ENCODE measurements at places on chromosomes 3 and 15.

DNA sequence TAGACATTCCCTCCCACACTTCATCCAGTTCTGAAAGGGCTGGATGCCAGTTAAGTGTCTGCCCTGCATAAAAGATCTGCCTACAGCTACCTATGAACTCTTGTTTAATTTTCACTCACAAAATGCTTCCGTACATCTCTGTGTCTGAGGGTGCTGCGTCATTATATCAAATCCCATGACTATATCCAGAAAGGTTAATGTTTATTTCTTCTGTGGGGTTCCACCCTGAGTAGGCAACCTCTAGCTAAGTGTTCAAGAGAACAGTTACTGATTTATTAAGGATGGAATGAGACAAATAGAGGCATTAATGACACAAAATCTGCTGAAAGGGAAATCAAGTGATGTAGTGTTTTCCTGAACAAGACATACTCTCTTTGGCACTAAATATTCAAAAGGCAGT is 220.2 kb downstream of the MTHFS start:
- no peak for DNase-seq

DNA sequence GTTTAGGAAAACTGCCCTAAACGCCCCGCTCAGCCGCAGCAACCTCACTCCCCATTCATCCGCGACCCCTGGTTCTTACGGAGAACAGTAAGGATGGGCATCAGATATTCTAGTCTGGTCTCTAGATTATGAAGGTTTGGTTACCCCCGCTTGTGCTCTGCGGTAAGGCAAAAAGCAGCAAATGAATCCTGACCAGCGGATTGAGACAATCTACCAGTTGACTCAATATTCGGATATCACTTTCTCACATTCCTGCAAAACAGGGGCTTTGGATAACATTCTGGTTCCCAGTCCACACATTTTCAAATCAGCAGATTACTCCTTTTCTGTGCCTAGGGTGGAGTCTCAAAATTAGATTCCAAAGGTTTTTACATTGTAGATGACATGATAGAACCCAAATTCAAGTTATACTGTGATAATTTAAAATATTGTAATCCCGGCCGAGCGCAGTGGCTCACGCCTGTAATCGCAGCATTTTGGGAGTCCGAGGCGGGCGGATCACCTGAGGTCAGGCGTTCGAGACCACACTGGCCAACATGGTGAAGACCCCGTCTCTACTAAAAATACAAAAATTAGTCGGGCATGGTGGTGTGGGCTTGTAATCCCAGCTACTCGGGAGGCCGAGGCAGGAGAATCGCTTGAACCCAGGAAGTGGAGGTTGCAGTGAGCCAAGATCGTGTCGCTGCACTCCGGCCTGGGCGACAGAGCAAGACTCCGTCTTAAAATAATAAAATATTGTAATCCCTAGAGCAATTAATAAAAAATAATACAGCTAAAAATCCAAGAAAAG is 1.1 kb upstream of the CYFIP1 start:
- no peak for DNase-seq

- DNase-seq: no peak
These were observed 70.0 kb downstream of the FOXP1 start for GRCh38 chr3:71513515-71513914.

DNA sequence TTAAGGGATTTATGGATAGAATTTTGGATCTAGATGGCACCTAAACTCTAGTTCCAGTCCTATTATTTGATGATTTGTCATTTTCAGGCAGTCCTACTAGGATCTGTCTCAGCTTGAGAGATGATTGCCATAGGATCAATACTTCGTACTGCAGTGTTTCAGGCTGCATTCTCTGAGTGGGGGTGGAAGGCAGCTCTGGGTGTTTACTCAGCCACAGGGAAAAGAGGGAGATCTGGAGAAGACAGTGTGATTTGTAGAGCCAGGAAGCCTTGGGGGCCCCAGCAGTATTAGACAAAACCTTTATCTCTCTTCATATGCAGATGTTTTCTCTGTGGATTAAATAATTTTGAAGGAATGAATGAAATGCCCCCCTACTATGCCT is 188.4 kb upstream of the SYNPR start:
- DNase-seq: no peak

- no peak for DNase-seq
These were observed 56.5 kb downstream of the ATP13A4 start for GRCh38 chr3:193498215-193498614.

DNA sequence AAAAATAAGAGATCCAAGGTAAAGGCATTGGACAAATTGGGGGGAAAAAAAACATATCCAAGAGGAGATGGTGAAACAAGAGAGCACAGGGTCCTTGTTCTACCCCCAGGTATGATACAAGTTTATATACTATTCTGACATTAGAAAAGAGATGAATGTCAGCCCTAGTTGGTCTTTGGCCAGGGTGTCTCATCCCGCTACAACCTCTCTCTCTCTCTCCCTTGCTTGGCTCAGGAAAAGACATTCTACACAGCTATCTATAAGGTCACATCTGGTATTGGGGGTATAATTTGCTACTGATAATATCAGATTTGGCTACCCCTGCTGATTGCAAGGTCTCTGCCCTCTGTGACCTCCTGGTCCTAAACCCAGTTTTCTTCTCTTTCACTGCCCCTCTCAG is 117.2 kb downstream of the GOLIM4 start:
- no peak for DNase-seq

- peak; percentile 6 for DNase-seq
These were observed at the start of gene CNTN3 for GRCh38 chr3:74614107-74614967. Gene CNTN3, minus strand, starts transcription at chr3:74614659. Its CDS starts 93,547 bp downstream, at chr3:74521112.

DNA sequence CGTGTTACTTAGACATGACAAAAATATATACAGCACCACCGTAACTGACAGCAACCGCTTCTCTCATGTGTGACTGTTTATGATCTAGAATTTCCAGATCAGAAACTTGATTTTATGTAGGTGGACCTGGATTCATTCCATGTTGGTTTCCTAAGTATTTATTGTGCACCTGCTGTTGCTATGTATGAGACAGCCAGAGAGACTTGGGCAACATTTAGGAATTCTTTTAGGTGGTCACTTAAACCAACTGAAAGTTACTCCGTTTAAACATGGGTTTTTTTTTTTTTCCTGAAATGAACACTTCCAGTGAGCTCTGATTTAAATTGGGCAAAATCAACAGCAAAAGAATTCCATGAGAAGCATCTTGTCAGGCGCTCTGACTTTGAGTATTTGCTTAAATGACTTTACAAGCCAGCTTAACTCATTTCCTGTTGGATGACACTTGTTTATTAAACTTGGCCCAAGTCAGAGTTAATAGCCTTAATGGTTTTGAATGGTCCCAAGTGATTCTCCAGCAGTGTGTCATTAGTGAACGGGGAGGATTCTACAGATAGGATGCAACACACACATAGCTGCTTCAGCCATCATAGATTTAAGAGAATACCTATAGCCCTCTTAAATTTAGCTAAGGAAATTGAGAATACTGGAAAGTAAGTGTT is 31.8 kb downstream of the MITF start:
- DNase-seq: no peak

DNA sequence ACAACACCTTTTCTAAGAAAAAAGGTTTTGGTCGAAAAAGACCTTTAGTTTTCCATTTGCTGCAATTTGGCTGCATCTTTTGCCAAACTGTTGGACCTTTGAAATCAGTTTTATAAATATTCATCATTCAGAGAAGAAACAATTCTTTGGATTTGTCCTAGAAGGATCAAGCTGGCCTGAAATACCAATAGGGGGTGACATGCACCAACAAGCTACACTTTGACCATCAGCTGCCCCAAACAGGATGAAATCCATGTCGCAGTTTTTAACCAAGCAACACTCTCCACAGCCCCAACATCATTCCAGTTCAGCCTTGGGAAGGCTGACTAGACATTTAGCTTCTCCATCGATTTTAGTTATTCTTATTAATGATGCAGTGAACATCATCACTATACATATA is 9.8 kb downstream of the RPL15 start:
- no peak for DNase-seq

- DNase-seq: no peak
These were observed 973 bp upstream of the USP13 start for GRCh38 chr3:179651687-179652446.

DNA sequence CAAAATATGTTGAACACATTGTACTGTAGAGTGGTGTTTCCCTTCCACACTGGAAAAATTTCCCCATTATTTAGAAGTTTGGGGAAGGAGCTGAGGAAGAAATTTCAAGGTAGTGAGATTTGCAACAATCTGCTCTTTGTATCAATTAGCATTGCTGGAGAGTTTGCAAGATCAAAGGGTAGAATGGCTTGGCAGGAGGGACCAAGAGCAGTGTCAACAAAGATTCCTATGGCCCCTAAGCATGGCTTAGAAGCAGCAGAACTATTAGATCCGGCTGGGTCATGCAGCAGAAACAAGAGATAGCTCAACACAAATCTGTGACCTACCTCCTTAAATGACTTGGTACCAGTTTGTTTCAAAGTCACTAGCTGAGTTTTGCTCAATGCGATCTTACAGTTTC is 175.0 kb downstream of the C3orf38 start:
- no peak for DNase-seq

DNA sequence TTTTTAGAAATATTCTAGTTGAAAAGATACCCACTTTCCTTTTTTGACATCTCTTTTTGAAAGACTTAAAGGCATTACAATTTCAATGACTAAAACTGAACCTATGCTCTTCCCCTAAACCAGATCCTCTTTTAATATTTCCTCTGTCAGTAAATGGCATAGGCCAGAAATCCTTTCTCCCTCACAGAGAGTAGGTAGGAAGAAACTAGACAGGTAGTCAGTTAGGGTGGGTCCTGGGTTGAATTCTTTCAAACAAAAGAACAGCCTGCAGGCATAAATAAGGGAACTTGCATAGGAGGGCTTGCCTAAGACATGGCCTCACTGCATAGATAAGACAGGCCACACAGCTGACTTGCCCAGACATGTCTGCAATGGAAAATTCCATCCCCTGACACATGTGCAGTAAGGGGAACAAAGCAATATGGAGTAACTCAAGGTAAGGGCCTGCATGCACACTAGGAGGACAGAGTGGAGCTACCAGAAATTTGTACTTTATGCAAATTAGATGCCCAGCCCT is 23.1 kb downstream of the PLSCR5 start:
- DNase-seq: no peak

DNA sequence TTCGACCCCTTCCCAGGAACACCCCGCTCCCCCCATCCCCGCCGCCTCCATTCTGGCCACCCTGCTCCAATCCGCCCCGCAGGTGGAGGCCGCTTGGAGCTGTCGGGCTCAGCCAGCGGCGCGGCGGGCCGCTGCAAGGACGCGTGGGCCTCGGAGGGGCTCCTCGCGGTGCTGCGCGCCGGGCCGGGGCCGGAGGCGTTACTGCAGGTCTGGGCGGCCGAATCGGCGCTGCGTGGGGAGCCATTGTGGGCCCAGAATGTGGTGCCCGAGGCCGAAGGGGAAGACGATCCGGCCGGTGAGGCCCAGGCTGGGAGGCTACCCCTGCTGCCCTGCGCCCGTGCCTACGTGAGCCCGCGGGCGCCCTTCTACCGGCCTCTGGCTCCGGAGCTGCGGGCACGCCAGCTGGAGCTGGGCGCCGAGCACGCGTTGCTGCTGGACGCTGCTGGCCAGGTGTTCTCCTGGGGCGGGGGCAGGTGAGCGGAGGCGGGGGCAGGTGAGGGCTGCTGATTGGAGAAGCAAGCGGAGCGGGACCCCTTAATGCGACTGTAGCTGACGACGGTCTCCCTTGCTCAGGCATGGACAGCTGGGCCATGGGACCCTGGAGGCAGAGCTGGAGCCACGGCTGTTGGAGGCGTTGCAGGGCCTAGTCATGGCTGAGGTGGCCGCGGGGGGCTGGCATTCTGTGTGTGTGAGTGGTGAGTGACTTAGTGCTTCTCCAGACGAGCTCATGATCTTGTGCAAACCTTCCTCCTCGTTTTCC is 2.5 kb downstream of the RCCD1 start:
- DNase-seq: no peak

- DNase-seq: no peak
These were observed 1.2 kb downstream of the SPINT1 start for GRCh38 chr15:40845036-40845435.

- DNase-seq: no peak
These were observed 18.4 kb upstream of the CMTM7 start for GRCh38 chr3:32373276-32373675.

- DNase-seq: no peak
These were observed 18.4 kb upstream of the TSEN2 start for GRCh38 chr3:12465836-12466225.

- DNase-seq: no peak
These were observed 110.9 kb downstream of the EDEM1 start for GRCh38 chr3:5298453-5298852.

- DNase-seq: no peak
These were observed 581.4 kb downstream of the MECOM start for GRCh38 chr3:169082076-169082475.

- no peak for DNase-seq
These were observed 839.5 kb downstream of the EPHA3 start for GRCh38 chr3:89946884-89947283.

- DNase-seq: no peak
These were observed 18.4 kb upstream of the TRA2B start for GRCh38 chr3:185956244-185956643.

DNA sequence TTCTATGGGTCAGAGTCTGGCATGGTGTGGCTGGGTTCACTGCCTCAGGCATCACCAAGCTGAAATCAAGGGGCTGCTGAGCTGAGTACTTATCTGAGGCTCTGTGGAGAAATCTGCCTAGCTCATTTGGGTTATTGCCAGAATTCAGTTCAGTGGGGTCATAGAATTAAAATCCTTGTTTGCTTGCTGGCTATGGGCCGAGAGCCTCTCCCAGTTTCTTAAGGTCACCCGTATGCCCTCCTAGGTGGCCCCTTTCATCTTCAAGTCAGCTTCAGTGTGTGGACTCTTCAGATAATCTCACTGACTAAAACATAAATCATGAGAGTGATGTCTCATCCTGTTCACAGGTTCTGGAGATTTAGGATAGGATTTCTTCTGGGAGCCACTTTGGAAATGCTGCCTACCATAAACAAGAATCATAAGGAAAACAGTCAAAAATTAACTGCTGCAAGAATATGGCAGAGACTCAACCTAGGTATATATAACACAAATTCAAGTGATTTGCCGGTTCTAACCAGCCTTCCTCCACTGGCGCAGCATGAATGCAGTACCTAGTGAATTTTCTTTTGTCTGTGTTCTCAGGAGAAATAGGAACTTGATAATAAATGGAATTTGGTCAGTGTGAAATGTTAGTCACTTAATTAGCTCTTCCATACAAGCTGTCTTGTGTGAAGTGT is 5.3 kb downstream of the CP start:
- no peak for DNase-seq

DNA sequence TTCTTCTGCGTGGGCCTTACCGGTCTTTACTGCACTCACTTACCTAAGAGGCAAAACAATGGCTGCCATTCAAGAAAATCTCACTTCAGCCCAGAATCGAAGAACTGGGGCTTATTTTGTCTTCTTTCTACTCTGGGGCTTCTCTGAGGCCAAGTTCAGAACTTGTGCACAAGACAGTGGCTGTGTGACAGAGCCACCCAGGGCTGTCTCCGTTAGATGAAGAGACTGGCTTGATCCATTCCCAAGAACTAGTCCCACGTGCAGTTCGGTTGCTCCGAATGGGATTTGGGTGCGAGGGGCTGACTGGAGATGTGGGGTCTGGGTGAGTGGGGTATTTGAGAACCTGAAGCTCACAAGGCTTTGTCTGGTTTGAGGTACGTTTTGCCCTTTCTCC is 795 bp upstream of the TCF12 start:
- DNase-seq: peak; percentile 28

- DNase-seq: no peak
These were observed 59.6 kb upstream of the TSC22D2 start for GRCh38 chr3:150348500-150348899.

All from COR-L47 (cell line).